ENCODE measurements at places on chromosomes 6 and 20.

DNA sequence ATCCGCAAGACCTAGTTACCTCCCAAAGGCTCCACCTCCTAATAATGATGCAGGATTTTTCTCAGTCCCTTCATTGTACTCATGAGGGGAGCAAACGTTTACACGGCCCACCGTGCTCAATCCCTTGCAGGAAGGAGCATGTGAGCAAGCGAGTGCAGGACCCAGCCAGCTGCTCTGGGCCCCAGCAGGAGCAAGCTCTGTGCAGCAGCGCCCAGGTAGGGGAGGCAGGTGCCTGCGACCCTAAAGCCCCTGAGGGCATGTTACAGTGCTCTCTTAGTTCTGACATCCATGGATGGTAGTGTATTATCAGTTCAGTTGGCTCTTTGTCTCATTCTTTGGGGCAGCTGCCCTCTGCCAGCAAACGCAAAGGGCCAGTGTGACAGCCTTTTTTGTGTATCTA lies 143.4 kb downstream of the TBXT start:
- no peak for DNase-seq

GRCh38 chr6:26367114-26367513 lies 2.1 kb downstream of the BTN3A2 start:
- DNase-seq: no peak

GRCh38 chr6:125050663-125051318 lies 88.6 kb downstream of the RNF217 start:
- DNase-seq: peak; percentile 8

DNA sequence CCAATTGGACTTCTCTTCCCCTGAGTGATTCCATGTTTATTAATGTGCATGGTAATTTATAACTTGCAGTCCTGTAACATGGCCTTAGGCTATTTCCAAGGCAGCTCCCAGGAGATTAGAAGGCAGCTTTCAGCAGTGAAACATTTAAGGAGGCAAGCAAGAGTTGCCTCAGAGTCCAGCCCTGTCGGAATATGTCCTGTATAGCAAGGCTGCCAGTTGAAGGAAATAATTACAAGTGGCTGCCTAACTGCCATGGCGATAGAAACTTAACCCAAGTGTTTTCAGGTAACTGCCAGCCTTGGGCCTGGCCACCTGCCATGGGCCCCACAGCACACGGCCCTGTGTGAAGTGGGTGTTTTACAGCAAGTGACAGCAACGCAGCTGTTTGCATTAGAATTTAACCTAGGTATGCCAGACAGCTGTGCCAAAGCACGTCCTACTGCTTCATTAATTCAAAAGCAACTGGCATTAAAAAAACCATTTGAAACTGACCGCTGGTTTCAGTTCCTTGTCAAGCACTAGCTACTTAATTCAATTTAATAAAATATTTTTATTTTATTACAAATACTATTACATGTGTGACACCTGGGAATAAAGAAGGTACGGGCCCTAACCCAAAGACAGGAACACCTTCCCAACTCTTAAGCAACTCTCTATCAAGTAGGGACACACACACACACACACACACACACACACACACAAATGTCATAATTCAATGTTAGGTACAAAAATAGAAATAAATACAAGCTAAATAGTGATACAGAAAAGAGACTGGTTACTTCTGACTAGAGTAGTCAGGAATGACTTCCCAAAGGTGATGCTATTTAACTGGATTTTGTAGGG lies 151.8 kb upstream of the HEY2 start:
- DNase-seq: no peak

DNA sequence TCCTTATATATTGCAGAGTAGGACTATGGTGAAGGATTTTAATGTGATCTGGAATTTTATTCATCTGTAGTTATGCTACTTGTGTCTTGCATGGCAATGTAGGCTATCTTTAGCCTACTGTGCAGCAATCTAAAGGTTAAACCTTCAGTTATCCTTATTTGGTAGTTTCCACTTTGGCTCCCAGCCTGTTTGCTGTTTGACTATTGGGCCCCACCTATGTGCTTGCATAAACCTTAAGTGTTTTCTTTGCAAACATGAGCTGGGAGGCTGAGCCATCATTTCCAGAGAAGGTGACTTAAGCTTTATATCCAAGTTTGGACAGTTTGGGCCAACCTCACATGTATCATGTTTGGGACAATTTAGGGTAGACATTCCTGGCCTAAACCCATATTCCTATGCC lies 537.5 kb downstream of the BTBD3 start:
- DNase-seq: no peak

Data from fibroblast of skin of left biceps (primary cell).